ENCODE measurements at places on chromosomes 13 and 19. TPM values are rescaled to one million over a fixed set of nuclear protein-coding genes. Genes with fewer than 3 reads are reported as not detected.

The RASGRP4 gene
- not detected for total RNA-seq

The ZNF610 gene
- 2.8 TPM for total RNA-seq

The AP2S1 gene
- total RNA-seq = 108 TPM

The TMEM190 gene
- not detected for total RNA-seq

The CCDC70 gene
- not detected for total RNA-seq

The DACH1 gene
- total RNA-seq = 0.44 TPM

The GRIK5 gene
- not detected for total RNA-seq

The ZNF780B gene
- total RNA-seq = 6.1 TPM

The ZBTB32 gene
- total RNA-seq = not detected
